ENCODE measurements at places on chromosomes 4 and X.

GRCh38 chrX:9293051-9293496 is 171.8 kb upstream of the TBL1X start:
- no peak for DNase-seq

- no peak for DNase-seq
Observed at GRCh38 chrX:590693-591404, 39.7 kb upstream of the SHOX start.

GRCh38 chr4:153220682-153221395 is 16.6 kb downstream of the TRIM2 start:
- DNase-seq: no peak

GRCh38 chr4:98275145-98275544 is 14.0 kb downstream of the RAP1GDS1 start:
- DNase-seq: no peak

- DNase-seq: no peak
Observed at GRCh38 chrX:48864210-48864609, 28.8 kb upstream of the PCSK1N start.

DNA sequence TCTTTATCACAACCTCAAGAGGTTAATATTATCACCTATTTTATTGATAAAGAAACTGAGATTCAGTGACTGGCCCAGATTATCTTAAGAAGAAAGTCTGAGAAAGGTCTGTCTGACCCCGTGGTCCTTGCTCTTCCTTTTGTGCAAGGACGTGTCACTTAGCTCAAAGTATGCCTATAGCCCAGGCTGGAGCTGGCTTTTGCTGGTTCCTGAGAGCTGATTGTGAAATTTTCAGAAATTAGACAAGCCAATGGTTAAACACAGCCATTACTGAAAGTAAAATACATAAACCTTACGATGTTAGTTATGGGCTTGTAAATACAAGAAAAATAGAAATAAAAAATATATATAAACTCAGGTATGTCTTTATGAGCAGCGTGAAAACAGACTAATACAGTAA is 70.1 kb downstream of the CHRNA9 start:
- no peak for DNase-seq

GRCh38 chrX:14922437-14922836 is 49.2 kb downstream of the MOSPD2 start:
- DNase-seq: no peak

- no peak for DNase-seq
Observed at GRCh38 chr4:1863297-1864033, 7.5 kb upstream of the LETM1 start.

DNA sequence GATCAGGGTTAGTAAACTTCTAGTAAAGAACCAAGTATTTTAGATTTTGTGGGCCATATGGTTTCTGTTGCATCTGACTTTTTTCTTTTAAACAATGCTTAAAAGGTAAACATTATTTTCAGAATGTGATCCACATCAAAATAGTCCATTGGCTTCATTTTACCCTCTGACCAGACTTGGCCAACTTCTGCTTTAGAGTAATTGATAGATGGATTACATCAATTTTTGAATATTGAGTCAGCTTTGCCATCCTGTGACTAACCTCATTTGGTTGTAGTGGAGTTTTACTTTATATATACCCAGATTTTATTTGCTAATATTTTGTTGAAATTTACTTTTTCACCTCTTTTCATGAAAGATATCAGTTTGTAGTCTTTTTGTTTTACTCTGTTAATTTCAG is 559.8 kb downstream of the TLL1 start:
- DNase-seq: no peak

DNA sequence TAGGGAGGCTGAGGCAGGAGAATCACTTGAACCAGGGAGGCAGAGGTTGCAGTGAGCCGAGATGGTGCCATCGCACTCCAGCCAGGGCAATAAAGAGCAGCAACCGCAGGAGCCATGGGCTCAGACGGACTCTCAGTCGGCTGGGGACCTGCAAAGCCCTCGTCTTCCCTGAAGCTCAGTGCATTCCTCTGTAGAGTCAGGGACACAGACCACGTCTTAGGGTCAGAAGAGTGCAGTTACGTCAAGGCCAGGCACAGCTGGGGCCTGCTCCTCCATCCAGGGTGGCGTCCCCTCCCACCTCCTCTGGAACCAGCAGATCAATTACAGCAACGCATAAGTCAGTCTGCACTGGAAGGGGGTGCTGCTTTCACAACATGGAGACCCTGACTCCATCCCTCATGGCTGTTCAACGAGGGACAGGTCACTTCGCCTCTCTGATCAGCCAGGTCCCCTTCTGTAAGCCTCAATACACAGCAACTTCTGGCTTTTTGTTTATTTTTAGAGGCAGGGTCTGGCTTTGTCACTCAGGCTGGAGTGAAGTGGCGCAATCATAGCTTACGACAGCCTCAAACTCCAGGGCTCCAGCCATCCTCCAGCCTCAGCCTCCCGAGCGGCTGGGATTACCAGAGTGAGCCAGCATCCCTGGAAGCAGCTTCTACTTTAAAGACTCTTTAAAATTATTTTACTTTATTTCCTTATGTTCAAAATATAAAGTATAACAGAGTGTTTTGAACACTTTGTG is 76.4 kb downstream of the ZFYVE28 start:
- DNase-seq: no peak
